ENCODE measurements at places on chromosomes 5 and 9. TPM values are rescaled to one million over a fixed set of nuclear protein-coding genes. Genes with fewer than 3 reads are reported as not detected.
A peak's percentile ranks its signal among the peaks of the same experiment; 100 is the strongest.

Gene GARIN3
- total RNA-seq, result 0.50 TPM

Gene WWC1
- 0.77 TPM for total RNA-seq

DNA sequence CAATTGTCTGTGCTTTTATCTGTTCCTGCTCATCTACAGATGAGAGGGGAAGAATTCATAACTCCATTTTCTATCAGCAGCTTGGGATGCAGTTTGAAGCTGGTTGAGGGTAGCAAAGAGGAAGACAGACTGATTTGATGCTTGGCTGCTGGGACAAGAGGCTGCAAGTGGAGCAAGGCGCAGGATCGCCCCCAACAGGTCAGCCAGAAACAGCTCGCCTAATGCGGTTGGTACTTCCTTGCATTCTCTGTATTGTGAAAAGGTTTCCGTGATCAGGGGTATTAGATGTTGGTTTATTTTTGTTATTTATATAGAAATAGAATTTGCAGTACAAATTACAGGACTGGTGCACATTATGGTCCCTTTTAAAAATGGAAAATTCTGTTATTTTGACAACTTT is 40.6 kb downstream of the ZNF883 start:
- DNase-seq, result no peak

DNA sequence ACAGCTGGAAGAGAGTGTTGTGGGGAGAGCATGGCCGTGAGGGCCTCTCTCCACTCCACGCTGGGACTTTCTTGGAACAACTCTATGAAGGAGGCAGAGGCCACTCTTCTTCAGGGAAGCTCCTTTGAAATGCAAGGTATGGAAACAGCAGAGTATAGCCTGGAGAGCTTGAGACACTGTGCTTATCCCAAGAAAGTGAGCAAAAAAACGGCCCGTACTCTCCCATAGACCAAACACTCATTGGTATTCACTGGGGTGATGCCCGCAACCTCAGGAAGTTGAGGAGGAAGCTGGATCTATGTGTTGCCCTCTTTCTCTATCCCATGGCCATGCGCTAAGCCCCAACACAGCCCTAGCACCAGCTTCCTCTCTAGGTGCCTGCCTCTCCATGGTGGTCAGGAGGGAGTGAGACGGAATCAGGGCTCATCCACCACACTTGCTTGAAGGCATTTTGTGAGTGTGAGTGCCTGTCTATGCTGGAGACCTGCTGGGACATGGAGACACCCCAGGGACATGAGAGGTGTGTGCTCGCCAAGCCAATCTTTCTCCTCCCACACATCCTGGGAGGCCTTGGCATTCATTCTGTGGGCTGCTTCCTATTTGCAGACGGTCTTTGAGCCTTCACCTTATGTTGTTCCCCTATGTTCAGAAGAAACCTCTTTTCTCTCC is 616.6 kb downstream of the IRX1 start:
- DNase-seq, result no peak

Gene SLC22A4
- 2.9 TPM for total RNA-seq

Gene HTR4
- not detected for total RNA-seq

Gene FBXW5
- 105 TPM for total RNA-seq

- DNase-seq, result peak; percentile 50
Observed at GRCh38 chr9:122816163-122816867, 12.1 kb downstream of the PDCL start.

- DNase-seq, result no peak
Observed at GRCh38 chr5:81420039-81420667, 26.2 kb upstream of the ACOT12 start.

GRCh38 chr9:133204335-133204992 is 4.6 kb downstream of the OBP2B start:
- DNase-seq, result no peak

DNA sequence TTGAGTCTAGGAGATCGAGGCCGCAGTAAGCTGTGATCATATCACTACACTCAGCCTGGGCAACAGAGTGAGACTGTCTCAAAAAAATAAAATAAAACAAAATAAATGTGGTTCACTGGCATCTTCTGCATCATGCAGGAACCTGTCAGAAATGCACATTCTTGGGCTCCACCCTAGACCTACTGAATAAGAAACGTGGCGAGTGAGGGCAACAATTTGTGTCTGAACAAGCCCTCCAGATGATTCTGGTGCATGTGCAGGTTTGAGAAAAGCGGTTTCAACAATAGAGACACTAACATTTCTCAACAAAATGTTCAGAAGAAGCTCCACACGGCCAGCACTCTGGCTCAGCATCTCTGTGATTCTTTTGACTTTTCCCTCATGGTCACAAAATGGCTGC is 42.8 kb upstream of the CPEB4 start:
- no peak for DNase-seq

Gene ODF2
- total RNA-seq, result 65.0 TPM

All from CD8-positive, alpha-beta memory T cell (primary cell).